ENCODE measurements at places on chromosomes 3 and 15.
A peak's percentile ranks its signal among the peaks of the same experiment; 100 is the strongest.

GRCh38 chr3:168933614-168934013 is 729.9 kb downstream of the MECOM start:
- DNase-seq = no peak

GRCh38 chr15:88902221-88902835 is 7.0 kb upstream of the HAPLN3 start:
- no peak for DNase-seq

GRCh38 chr3:105866656-105867653 is 1.9 kb downstream of the CBLB start:
- no peak for DNase-seq

- no peak for DNase-seq
These were observed 93.0 kb downstream of the RARB start for GRCh38 chr3:25520926-25521559.

DNA sequence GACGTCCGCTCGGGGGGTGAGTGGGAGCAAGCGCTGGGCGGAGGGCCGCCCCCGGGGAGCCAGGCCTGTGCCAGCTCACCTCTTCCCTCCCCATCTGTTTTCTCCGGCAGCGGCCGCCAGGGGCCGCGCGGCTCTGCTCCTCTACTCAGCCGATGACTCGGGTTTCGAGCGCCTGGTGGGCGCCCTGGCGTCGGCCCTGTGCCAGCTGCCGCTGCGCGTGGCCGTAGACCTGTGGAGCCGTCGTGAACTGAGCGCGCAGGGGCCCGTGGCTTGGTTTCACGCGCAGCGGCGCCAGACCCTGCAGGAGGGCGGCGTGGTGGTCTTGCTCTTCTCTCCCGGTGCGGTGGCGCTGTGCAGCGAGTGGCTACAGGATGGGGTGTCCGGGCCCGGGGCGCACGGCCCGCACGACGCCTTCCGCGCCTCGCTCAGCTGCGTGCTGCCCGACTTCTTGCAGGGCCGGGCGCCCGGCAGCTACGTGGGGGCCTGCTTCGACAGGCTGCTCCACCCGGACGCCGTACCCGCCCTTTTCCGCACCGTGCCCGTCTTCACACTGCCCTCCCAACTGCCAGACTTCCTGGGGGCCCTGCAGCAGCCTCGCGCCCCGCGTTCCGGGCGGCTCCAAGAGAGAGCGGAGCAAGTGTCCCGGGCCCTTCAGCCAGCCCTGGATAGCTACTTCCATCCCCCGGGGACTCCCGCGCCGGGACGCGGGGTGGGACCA is 632 bp upstream of the CRELD1 start:
- peak; percentile 69 for DNase-seq

- no peak for DNase-seq
These were observed 21.3 kb downstream of the KLHL6 start for GRCh38 chr3:183534249-183534648.

- DNase-seq = no peak
These were observed 122.1 kb upstream of the IQSEC1 start for GRCh38 chr3:13195374-13195773.

DNA sequence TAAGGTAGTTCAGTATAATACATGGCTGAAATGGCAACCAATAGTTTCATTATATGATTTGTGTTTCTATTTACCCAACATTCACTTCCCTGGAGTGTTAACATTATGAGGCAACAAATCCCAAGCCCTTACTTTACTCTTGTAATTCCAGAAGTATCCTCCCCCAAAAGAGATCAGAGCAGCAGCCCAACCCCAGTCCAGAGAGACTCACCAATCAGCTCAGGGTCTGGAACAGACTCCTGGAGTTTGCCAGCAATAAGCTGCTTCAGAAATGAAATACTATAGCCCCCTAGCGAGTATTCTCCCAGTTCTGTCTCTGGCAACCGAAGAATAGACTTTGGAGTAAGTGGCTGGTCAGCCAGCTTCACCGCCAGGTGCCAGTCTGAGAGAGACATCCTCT is 2.5 kb downstream of the UBL7 start:
- no peak for DNase-seq

DNA sequence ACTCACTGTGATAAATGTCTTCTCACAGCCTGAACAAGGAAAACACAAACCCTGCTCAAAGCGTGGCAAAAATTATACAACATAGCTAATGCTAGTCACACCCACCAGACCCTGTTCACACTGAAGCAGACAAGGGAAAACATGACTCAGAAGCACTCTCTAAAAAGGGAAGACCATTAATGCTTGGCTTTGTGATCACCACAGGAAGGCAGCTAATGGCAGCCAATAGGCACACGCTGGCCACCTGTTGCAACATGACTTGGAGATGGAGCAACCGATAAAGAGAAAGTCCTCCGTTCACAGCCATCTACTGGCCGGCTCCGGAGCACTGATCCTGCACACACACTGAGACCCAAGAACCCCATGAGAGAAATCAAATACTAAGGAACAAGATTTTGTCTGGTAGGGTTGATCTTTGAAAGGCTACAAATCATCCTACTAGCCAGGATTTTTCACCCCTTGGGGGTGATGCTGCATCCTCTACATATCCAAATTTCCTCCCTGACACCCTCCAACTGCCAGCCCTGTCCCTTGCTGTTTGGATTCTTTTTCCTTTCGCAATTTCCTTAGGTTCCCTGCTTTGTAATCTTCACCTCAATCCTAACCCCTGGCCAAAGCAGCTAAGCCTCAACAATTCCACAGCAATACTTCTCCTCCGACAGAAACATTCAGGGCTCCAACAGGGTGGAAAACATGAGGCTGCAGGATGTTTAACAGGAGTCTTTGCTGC is 3.2 kb downstream of the ZXDC start:
- peak; percentile 94 for DNase-seq
